Smooth muscle cell of the brain vasculature (primary cell): ENCODE measurements at places on chromosomes 2 and 18.

- no peak for DNase-seq
These were observed 517.8 kb upstream of the DSEL start for GRCh38 chr18:68034296-68034695.

GRCh38 chr2:162967147-162967546 is 128.6 kb upstream of the KCNH7 start:
- no peak for DNase-seq

DNA sequence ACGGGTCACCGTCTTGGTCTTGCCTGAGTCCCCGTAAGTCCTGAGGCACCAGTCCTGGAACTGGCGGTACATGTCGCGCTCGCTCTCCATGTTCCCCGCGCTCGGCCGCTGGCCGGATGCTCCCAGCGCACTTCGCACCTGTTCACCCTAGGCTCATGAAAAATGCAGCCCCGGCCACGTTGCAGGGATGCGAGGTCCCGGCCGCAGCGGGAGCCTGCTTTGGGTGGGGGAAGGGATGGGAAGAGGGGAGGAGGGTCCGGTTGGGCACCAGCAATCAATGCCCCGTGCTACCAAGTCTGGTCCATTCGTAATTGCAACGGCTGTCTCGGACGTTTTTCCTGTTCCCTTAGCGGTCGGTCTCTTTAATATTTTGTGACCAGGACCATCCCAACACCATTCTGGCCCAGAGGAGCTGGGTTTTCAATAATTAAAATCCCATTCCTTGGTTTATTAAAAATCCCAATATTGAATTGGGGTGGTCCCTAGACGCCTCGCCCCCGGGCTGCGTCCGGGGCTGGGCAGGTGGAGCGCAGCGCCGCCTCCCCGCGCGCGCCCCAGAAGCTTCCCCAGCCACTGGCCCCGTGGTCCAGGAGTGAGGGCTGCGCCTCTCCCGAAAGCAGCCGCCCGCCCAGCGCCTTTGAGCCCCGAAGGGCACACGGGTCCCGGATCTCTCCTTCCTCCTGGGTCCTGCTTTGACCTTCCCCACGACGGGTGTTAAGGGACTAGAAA is 1.4 kb downstream of the NOL4 start:
- DNase-seq: no peak

DNA sequence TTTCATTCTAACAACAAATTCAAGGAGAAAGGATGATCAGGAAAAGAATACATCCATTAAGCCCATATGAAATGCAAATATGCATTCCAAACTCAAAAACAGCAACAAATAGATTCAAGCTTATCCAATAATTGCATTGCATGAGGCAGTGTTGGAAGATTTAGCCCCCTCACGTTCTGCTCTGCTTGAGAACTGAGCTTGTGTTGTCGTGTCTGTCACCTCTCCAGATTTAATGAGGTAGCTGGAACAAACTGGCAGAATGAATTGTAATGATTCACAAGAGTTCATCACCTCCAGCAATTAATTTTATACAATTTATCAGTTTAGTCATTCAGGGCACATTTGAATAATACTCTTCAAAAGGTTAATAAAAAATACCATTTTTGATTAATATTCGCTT is 54.8 kb downstream of the AP1S3 start:
- no peak for DNase-seq

DNA sequence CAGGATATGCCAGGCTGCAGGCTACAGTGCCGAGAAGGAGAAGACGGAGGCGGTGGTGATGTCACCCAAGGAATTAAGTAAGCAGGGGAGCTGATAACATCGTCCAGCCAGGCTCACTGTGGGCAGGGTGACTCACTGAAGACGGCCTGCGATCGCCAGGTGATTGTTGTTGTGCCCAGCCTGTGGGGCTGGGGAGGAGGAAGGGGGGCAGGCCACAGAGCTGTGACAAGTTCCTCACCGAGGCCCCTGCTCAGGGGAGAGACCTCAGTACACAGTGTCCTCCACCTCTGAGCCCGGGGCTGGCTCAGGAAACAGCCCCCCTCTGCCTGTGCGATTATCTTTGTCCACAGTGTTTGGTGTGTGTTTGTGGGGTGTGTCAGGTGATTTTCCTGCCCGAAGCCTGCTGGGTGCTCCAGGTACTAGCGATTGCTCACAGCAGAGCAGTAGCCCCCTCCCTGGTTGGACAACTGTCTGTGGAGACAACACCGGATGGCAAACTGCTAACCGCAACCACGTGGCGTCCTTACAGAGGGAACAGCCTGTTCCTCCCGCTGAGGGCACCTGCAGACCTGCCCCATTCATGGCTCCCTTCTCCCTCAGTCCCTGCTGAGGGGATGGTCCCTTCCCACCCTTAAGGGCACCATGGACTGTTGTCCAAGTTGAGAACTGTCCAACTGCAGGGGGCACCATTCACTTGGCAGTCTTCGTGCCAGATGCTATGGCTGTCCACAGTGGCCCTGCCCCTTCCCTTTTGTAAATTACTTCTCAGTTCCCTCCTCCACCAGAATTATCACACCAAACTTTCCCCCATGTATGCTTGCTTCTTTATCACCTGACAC is 95.1 kb downstream of the ZFP36L2 start:
- no peak for DNase-seq

- no peak for DNase-seq
These were observed 208.8 kb downstream of the LDLRAD4 start for GRCh38 chr18:13427354-13427753.

DNA sequence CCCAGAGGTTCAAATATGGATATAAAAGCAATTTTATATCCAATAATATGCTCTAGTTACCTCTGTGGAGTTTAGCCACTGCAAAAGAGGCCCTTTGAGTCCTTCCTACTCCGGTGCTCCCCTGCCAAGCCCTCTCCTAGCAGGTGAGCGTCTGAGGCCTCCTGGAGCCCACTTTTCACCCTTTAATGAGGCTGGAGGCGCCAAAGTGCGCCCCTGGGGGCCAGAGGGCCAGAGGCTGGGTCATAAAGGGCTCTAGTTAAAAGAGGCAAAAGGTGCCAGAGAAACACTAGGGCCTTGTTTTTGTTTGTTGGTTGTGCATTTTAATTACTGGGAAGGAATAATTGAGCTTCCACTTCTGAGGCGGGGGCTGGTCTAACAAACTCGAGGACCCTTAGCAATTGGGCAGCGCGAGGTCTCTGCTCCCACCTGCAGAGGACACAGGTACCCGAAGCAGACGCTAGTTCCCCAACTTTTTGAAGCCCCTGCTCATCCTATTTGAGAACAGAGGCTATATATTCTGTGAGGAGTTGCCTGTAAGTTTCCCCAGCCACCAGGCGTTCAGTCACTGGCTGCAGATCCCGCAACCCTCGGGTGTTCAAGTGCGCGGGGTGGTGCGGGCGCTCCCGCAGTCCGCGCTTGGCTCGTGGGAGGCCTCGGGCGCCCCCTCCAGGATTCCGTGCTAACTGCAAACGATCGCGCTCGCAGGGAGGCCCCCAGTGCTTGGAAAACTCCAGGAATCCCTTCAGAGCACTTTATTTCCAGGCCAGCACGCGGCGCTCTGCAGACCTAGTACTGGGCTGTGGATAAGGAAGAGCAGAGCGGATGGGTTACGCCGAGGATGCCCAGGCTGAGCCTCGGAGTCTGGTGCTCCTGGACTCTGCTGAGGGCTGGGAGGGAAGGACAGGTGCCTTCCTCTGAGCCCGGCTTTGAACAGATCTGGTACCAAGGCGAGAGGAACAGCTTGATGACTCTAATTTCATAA is 14.1 kb downstream of the MSGN1 start:
- DNase-seq: peak; percentile 33

GRCh38 chr18:11304928-11305327 is 155.6 kb upstream of the PIEZO2 start:
- DNase-seq: no peak

DNA sequence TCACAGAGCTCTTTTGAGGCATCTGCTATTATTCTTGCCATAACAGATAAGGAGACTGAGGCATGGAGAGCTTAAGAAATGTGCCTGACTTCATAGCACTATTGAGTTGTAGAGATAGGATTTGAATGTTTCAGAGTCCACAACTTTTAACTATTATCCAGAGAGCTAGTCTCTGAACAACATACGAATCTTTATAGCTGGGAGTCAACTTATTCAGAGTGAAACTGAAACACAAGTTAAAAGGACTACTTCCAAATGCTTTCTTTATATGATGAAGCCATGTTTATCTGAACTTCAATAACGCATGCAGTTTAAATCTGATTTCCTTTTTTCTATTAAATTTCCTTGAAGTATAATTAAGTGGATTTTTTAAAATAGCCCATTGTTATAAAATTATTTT is 268.8 kb downstream of the IKZF2 start:
- no peak for DNase-seq
